ENCODE measurements at places on chromosomes 6 and 20.

- peak; percentile 76 for DNase-seq
Observed at GRCh38 chr20:9235518-9235917, 166.6 kb downstream of the PLCB4 start.

GRCh38 chr6:21733311-21733710, 139.8 kb downstream of the SOX4 start:
- no peak for DNase-seq

- DNase-seq = no peak
Observed at GRCh38 chr20:46353500-46354206, 45.4 kb upstream of the CDH22 start.

GRCh38 chr6:31122791-31123706, 2.8 kb upstream of the CDSN start:
- DNase-seq = peak; percentile 78

- DNase-seq = no peak
Observed at GRCh38 chr6:1798303-1798964, 188.7 kb downstream of the FOXC1 start.

GRCh38 chr20:52978851-52979250, 6.7 kb downstream of the TSHZ2 start:
- DNase-seq = no peak

- peak; percentile 36 for DNase-seq
Observed at GRCh38 chr20:13008761-13009681, at the start of gene SPTLC3. TSS of gene SPTLC3 (plus strand) at chr20:13008972. CDS start at chr20:13009268, 296 bp downstream.

- DNase-seq = no peak
Observed at GRCh38 chr6:54193560-54193959, 82.3 kb downstream of the MLIP start.

- DNase-seq = peak; percentile 48
Observed at GRCh38 chr6:44304282-44305199, 8.6 kb downstream of the AARS2 start.

GRCh38 chr20:23654717-23655116, 17.0 kb upstream of the CST3 start:
- no peak for DNase-seq

- no peak for DNase-seq
Observed at GRCh38 chr6:84467296-84467695, 239.9 kb upstream of the CEP162 start.

DNA sequence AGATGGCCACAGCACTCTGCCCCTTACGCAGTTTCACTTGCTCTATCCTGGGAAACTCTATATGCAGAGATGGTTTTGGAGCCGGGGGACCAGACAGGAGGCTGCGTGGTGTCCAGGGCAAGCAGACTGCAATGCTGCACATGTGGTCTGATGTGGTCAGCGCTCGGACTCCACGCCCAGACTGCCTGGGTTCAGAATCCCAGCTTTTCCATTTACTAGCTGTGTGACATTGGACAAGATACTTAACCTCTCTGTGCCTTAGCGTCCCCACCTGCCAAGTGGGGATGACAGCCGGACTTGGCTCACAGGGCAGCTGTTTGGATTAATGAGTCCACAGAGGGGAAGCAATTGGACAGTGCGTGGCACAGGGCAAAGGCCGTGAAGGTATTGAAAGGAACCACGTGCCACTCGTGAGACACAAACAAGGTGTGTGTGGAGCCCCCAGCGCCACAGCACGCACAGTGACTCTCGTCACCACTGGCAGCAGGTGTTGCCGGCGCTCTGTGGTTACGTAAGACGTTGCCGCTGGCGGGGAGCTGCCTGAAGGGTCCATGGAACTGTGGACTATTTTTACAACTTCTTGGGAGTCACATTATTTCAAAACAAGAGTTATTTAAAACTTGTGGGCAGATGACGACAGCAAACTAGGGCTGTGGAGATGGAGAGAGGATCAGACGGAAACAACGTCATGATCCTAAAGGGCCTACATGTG, 201.4 kb downstream of the PREX1 start:
- DNase-seq = no peak

DNA sequence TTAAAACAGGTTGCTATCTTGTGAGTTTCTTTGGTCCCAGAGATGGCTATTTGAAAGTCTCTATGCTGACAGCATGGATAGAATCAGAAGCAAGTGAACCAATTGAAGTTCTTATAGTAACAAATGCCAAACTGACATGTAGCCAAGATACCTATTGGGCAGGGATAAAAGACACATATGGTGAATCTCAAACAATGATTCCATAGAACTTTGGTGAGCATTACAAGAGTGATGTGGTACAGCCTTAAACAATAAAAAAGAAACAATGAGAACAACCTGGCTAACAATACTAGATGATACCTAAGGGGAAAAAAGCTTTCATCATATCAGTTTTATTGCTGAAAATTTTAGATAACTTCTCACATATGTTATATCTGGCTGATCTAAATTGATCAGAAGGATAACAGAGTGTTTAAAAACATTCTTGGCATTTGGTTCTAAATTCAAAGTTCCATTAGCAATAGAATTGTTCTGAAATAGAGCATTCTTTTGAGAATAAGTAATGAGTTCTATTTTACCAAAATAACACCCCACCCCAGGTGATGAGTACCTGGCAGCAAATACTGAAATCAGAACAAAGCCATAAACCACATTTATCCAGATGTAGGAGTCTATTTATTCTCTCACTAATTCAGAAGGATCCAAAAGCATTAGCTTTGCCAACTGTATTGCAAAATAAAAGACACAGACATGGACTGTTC, 5.8 kb upstream of the HMGCLL1 start:
- DNase-seq = no peak

DNA sequence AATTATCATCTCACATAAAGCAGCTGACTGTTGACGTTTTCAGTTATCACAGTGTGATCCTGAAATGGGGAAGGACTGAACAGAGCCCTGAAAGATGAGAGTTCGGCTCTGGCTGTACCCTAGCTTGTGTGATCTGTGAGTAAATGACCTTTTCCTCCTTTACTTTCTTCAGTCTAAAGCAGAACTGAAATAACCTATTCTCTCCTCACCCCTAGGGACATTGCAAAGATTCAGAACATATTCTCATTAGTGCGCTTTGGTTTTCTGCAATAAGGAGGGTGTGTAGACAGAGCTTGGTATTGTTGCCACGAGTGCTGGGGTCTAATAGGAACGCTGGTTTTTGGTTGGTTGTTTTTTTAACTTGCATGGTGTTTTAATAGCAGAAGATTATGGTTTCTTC, 16.7 kb downstream of the FARS2 start:
- DNase-seq = no peak

DNA sequence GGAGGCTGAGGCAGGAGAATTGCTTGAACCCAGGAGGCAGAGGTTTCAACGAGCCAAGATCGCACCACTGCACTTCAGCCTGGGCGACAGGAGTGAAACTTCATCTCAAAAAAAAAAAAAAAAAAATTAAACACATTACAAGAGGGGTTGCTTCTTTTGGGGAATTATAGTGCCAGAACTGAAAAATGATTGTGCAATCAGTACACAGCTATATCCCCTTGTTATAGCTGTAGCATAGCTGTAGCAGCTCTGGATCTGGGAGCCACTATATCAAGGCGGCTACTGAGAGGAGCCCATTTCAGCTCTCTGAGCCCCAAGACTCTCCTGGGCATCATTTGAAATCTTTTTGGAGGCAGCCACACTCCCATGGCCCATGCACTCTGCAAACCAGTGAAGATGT, 334.3 kb downstream of the TFAP2A start:
- DNase-seq = no peak

DNA sequence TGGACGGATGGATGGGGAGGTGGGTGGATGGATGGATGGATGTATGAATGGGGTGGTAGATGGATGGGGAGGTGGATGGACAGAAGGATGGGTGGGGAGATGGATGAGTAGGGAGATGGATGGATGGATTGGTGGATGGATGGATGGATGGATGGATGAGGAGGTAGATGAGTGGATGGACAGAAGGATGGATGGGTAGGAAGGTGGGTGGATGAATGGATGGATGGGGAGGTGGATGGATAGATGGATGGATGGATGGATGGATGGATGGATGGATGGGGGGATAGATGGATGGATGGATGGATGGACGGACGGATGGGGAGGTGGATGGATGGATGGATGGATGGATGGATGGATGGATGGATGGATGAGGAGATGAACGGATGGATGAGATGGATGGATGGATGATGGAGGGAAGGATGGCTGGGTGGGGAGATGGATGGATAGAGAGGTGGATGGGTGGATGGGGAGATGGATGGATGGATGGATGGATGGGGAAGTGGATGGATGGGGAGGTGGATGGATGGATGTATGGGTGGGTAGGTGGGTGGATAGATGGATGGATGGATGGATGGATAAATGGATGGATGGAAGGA, 7.2 kb downstream of the EEF1A2 start:
- no peak for DNase-seq

DNA sequence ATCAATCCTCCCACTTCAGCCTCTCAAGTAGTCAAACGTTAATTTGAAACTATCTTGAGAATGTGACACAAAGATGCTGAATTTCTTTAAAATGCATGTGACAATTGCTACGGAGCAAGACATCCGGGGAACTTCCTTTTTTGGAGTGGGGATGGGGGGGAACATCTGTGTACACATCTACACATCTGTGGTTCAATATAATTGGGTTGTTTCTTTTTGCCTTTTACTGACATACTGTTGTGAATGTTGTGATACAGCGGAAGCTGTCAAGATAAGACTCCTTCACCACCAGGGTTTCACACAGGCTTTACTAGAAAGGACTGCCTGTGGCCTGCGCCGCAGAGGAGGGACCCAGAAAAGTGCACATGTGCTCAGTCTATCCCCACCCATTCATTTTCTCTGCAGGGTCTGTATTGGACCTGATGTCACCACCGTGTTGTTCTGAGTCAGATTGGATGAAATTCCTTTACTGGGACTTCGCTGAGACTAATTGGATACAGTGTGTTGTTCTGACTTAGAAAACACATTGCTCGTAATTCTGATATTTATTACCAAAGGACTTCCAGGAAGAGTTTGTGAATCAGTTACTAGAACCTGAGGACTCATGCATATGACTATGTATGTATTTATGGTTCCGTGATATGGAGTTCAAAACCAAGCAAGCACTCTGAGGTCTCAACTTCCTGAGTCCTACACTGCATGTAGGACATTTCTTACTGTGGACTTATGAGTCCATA, 98.7 kb upstream of the SGK1 start:
- peak; percentile 61 for DNase-seq

- no peak for DNase-seq
Observed at GRCh38 chr20:16043931-16044330, 529.3 kb downstream of the KIF16B start.

- no peak for DNase-seq
Observed at GRCh38 chr20:63876489-63877036, 11.5 kb downstream of the TPD52L2 start.

DNA sequence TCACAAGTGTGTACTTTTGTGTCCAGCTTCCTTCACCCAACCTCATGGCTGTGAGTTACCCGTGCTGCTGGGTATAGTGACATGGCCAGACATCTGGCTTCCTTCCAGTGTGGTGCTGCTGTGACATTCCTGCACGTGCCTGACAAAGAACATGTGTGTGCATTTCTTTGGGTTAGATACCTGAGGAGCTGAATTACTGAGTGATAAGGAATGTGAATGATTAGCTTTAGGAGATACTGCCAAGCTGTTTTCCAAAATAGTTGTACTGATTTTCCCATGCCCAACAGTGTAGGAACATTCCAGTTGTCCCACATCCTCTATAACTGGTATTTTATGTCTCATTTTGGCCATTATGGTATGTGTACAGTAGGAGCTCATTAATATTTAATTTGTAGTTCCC, 132.5 kb downstream of the PREX1 start:
- peak; percentile 31 for DNase-seq

DNA sequence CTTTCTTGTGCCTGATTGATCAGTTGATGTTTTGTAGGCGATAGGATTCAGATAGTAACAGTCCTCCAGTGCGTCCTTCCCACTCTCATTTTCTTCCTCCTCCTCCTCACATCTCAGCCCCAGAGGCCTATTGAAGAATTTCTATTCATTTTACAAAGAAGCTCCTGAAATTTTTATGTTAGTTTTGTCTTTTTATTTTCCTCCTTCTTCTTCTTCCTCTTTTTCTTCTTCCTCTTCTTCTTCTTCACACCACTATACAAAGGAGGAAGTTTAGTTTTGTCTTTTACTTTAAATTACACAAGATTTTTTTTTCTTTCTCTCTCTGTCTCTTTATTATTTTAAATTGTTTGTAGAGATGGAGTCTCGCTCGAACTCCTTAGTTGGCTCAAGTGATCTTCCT, 19.1 kb downstream of the BTN2A1 start:
- no peak for DNase-seq

DNA sequence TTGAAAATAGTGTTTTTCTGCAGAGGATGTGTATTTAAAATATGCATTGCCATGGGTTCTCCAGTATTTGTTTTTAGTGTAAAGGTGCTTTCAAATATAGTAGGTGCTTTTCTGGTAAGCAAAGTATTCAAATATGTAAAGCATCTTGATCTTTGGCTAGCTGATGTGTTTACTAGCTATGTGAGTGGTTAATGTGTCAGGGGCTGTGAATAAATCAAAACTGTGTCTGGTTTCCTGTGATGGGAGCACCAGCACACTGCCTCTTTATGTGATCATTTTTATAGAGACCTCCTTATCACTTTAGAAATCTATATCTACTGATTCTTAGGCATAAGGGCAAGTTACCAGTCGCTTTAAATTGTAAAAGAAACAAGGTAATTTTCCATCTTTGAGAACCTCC, 388.9 kb upstream of the MAN1A1 start:
- no peak for DNase-seq

DNA sequence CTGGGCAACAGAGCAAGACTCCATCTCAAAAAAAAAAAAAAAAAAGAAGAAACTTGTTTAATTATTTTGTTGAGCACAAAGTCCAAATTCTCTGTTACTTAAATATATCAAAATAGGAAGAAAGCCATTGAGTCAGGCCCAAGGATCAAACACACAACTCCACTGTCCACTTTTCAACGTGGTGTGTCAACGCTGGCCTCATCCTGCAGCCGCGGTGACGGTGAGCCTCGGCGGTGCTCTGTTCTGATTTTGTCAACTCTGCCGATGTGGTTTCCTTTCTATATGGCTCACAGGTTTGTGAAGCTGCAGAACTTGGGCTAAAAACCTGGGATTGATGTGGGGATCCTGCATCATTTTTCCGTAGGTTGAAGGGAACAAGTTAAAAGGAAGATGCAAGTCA, 3.2 kb upstream of the SMOC2 start:
- no peak for DNase-seq

Data from AG08395 (cell line).